NCI-H1048 (cell line): ENCODE measurements at places on chromosomes 16 and 17.

DNA sequence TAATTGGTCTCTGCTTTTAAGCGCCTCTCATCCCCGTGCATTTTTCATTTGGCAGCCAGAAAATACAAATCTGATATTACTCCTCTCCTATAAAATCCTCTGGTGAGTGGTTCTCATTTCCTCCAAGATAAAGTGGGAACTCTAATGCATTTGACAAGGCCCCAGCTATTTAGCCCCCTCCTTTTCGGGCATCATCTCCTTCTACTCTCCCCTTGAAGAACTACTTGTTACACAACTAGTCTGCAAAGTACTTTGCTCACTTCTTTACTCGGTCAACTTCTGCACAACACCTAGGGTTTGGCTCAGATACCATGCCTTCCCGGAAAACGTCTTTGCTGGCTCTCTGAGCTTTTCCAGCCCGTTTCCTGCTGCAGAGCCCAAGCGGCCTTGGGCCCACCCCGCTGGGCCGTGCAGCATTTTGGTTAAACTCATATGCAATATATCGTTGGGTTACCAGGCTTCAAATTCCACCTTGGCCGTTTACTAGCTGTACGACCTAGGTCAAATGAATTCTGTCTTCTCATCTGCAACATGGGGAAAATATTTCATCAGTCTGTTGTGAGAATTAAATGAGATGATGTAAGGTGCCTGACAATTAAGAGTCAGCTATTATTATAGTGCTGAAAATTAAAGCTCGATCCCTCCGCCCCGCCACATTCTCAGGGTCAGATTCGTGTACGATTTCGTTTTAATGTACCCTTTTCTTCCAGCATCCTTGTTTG lies 883 bp upstream of the TAF15 start:
- DNase-seq, result no peak

DNA sequence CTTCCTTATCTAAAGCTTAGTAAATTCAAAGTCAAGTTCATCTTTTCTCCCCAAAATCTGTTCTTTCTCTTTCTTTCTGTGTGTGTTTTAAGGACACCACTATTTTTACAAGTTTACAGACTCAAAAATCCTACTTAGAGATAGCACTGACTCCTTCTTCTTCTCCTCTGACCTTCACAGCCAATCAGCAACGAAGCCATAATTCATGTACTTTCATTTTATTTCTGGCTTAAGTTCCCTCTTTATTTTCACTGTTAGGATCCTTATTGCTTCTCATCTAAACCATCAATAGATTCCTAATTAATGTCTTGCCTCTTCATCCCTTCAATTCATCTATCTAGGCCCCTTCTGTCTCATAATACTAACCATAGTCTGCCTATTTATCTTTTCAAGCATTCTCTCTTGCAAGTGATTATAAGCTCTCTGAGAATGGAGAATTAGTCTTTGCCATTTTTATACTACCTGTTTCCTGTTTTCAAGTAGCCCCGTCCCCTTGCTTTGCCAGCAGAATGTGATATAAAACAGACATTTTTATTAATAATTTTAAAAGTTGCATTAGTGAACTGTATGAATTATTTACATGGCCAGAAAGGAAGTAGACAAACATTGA lies 27.0 kb downstream of the CDC27 start:
- no peak for DNase-seq

DNA sequence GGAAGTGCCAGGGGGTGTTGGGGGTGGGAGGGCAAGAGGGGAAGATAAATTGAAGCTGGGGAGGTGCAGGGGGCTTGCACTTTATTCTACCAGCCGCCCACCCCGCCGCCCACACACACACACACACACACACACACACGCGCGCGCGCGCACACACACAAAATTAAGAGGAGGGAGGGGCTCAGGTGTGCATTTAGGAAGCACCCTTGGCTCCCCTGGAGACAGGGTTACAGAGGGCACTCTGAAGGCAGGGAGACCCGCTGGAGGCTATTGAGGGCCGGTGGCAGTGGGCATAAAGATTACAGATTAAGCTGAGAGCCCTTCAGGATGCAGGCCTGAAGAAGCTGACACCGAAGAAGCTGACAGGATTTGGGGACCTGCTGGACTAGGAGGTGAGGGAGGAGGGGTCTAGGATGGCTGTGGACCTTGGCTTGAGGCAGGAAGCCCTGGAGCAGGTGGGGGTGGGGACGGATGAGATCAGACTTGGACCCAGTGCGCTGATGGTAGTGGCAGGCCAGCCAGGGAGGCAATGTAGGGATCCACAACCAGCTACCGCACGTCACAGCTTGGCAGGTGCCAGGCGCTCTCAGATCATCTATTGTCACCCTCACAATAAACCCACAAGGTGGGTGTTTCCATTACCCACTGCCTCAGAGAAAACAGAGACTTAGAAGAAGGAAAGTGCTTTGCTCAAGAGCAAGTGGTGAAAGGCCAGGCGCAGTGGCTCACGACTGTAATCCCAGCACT lies 772 bp upstream of the SAMD14 start:
- DNase-seq, result no peak

GRCh38 chr17:48175692-48176470 lies 68.3 kb downstream of the SNX11 start:
- no peak for DNase-seq

DNA sequence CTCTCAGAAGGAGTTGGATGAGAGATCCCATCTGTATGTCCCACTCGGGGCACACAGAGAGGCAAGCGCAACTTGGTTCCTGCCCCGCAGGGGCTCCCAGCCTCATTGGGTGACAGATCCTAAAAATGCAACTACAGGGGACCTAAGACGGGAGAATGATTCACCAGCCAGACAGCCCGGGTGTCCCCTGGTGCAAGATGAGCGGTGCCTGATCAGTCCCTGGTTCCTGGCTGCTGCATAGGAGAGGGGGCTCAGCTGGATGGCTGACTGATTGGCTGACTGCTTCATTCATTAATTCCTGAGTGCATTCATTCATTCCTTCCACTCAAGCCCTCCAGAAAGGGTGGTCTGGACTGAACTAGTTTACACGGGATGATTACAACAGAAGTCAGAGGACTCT lies 22.0 kb downstream of the WNT3 start:
- DNase-seq, result no peak

DNA sequence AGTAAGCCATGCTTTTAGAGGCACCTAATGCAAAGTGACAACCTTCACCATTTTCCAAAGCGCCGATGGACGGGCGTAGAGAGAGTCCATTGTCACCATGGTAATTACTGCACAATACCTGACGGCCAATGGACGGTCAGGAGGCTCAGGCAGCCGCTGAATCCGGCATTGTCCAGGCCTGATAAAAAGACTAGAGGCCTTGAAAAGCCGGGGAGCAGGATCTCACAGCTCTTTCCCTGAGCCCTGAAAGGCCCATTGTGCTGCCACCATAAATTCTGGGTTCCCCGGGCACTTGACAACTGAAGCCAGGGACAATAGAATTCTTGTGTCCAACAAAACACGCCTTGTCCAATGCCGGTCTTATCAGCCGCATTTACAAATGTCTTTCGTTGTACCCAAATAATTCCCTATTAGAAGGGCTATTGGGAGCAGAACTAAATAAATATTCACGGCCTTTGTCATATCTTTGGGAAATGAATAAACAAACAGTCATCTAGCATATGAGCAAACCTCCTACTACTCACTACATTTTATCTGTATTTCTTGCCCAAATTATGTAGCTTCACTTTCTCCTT lies 62.4 kb downstream of the CDH11 start:
- no peak for DNase-seq

GRCh38 chr17:17653343-17653742 lies 27.9 kb upstream of the RAI1 start:
- DNase-seq, result no peak

DNA sequence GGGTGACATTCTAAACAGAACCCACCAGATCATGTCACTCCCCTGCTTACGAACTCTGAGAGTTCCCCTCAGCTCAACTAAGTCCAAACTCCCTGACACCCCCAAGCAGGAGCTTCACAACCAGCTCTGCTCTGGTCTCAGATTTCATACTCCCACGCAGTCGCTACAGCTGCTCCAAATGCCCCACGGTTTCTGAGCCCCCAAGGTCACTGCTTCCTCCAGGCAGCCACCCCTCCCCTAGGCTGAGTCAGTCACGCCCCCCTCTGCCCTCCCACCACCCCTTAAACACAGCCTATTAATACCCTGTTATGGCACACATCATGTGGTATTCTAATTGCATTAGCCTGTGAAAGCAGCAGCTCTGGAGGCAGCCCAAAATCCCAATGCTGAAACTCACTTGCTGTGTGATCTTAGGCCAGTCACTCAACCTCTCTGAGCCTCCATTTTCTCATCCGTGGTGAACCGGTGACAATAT lies 51.5 kb downstream of the GSG1L start:
- no peak for DNase-seq
